ENCODE measurements at places on chromosomes 12 and 14.

- DNase-seq, result no peak
These were observed 20.7 kb downstream of the DTX1 start for GRCh38 chr12:113077057-113077858.

DNA sequence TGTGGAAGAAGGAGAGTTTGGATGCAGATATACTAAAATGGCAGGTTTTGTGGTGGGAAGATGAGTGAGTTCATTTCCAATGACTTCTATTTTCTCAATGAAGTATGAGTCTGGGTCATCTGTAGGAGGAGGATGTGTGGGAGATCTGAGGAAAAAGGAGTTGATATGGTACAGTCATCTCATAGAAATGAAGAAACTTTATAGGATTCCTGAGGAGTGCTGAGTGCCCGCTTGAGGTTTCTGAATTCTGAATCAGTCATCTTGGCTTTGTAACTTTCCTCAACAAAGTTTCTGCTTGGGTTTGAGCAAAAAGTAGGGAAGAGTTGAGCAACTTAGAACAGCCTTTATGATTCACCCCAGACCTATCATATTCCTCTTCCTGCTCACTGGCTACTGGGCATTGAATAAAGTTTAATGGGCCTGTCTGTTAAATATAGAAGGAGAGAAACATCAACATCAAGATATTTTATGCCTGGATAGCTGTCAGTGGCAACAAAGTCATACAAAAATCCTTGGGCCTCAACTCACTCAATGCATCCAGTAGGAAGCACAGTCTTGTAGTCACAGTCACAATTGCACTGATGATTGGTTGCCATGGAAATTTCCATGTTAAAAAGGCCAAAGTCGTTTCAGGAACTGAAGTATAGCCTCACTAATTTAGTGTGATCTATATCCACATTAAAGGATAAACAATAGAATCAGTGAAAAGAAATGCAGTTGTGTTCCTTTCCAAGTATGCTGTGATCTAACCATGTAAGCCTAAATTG, 284.7 kb downstream of the DUSP6 start:
- no peak for DNase-seq

DNA sequence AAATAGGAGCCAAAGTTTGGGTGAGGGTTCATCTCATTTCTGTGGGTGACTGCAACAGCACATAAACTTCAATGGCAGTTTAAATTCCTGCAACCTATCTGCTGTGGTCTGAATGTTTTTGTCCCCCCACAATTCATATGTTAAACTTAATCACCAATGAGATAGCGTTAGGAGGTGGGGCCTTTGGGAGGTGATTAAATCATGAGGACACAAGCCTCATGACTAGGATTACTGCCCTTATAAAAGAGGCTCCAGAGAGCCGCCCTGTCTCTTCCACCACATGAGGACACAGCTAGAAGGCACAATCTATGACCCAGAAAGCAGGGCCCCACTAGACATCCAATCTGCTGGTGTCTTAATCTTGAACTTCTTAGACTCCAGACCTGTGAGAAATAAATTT, 3.8 kb upstream of the CCDC91 start:
- DNase-seq, result no peak

GRCh38 chr12:48219631-48220030, 16.5 kb upstream of the OR10AD1 start:
- no peak for DNase-seq

GRCh38 chr12:111764120-111764821, 2.5 kb upstream of the ALDH2 start:
- DNase-seq, result no peak

All from left colon (tissue), 2 donors.